ENCODE measurements at places on chromosomes 6 and 20.

- DNase-seq = no peak
These were observed 25.8 kb downstream of the LY86 start for GRCh38 chr6:6614096-6614982.

GRCh38 chr6:44011350-44011920 is 115.8 kb downstream of the MRPL14 start:
- no peak for DNase-seq

DNA sequence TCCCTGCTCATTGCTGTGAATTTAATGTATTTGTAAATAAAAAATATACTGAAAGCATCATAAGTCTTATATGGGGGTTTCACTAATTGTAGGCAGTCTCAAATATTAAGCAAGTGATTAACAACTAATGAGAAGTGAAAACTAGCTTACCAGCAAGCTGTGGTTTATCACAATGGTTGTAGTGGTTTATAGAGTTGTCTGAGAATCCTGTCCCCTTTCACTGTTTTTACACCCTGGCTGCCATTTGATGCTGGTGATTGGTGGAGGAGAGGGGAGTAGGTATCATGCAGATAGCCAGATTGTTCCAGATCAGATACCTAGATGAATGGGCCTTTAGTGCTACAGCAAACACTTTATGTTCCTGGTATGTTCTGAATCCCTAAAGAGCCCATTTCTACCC is 6.0 kb downstream of the MKKS start:
- DNase-seq = no peak

DNA sequence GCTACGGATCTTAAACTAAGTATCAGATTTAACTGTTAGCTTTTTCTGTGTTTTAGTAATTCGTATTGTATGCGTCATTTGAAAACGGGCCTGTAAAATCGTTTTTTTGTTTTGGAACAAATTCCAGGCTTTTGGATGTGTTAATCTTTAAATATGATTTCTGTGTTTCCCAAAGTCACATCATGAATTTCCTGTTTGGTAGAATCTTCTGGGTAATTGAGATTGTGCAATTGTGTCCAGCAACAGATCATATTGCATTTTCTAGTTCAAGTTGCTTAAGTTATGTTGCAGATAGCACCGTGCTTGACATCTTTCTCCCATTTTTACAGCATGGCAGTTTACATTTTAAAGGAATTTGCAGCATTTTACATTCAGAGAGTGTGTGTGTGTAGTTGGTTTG is 1.9 kb downstream of the MAPK14 start:
- no peak for DNase-seq

GRCh38 chr6:103264020-103264419 is 1595.7 kb downstream of the HACE1 start:
- no peak for DNase-seq

- no peak for DNase-seq
These were observed 118.5 kb downstream of the GFRAL start for GRCh38 chr6:55445648-55446204.

DNA sequence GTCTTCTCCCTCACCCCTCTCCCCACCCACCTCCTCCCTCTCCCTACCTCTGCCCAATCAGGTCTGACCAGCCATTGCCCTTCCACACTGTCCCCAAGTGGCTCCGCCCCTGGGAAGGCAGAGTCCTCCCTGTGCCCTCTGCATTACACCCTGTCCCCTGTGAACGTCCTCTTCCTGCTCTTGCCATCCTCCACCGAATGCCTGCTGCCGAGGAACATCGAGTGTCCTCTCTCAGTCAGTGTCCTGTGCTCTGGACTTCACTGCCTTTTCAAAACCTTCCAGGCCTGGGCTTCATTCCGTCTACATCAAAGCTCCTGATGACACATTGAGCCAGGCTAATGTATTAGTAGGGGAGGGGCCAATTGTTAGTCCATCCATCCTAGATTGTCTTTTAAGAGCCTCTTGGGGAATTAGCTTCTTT is 3.3 kb upstream of the PACSIN1 start:
- DNase-seq = no peak
